MCF 10A (cell line): ENCODE measurements at places on chromosomes 11 and 22. TPM values are rescaled to one million over a fixed set of nuclear protein-coding genes. Genes with fewer than 3 reads are reported as not detected.

DNA sequence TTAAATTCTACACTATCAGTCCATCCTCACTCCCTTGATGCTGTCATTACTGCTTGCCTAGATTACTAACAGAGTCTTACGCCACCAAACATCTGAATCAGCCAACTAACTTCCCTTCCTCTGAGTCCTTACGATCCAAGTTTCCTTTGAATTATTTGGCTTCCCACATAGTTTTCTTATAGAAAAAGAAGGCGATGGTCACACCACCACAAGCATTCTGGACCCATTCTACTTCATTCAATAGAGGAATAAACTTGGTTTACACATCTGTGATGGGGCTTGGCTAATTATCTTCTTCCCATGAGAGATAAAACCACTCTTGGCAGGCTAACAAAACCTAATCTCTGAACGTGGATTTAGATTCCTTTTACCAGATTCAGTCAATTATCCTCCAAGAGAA, 35.0 kb downstream of the INTS4 start:
- no peaks in the 10 kb centered on the region for H3K27me3 ChIP-seq
- H3K36me3 ChIP-seq = peaks cover 35% of the 10 kb centered on the region
- H3K4me1 ChIP-seq = no peaks in the 10 kb centered on the region
- no peak overlapping the region for H3K27ac ChIP-seq
- H3K4me3 ChIP-seq = no peak overlapping the region
- DNase-seq = no peak

Gene TECTA
- total RNA-seq = 0.27 and 0.30 TPM in 2 replicates

Gene AGBL2
- total RNA-seq = 0.86 and 1.2 TPM in 2 replicates

Gene OR5J2
- not detected in 2 replicates for total RNA-seq
